Lower lobe of right lung (tissue), 2 donors: ENCODE measurements at places on chromosomes 13 and 19.

GRCh38 chr19:2974342-2975041, 2.9 kb upstream of the TLE6 start:
- DNase-seq = peak; percentile 64

- DNase-seq = no peak
Measured at GRCh38 chr13:75507027-75508001, 25.3 kb upstream of the TBC1D4 start.

GRCh38 chr13:21466527-21466926, 7.4 kb upstream of the ZDHHC20 start:
- DNase-seq = no peak

- no peak for DNase-seq
Measured at GRCh38 chr13:83906240-83906820, 24.1 kb upstream of the SLITRK1 start.

DNA sequence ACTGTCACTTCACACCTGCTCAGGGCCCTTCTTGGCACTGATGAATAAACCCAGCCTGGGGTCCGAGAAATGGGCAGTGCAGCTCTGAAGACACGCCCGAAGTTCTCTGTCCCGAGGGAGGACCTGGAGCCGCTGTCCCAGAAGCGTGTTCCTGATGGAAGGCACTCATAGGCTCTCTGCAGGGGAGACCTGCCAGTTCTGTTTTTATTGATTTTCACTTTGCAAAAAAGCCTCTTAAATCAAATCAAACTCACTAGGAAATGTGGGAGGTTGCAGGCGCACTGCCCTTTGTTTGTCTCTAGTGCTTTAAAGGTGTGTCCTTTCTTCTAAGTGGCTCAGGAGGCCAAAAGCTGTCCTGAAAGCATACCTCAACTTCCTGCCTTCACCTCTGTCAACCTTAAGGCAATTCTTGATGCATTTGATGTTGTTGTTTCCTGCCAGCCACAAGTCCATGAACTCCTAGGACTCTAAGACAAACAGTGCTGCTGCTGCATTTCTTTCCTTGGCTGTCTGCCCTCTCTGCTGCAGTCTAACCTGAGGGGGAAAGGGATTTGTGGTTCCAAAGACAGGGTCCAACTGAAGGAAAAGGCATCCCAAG, 663.2 kb downstream of the UQCRFS1 start:
- no peak for DNase-seq

- no peak for DNase-seq
Measured at GRCh38 chr19:11674067-11674492, 64.7 kb downstream of the ZNF823 start.

DNA sequence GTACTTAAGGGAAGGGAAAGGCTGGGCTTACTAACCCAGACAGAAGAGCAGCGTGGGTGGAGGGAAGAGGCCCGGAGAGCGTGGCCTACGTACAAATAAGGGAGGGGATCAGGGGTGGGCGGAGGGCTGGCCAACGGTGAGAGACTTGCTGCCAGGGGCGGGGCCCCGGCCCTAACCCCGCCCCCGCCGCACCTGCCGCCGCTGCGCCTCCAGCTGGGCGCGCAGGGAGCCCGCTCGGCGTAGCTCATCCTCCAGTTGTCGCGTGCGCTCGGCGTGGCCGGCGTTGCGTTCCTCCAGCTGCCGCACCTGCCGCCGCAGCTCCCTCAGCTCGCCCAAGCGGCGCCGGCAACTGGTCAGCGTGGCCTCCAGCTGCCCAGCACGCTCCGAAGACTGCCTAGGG, 5.7 kb downstream of the HOOK2 start:
- DNase-seq = peak; percentile 77

DNA sequence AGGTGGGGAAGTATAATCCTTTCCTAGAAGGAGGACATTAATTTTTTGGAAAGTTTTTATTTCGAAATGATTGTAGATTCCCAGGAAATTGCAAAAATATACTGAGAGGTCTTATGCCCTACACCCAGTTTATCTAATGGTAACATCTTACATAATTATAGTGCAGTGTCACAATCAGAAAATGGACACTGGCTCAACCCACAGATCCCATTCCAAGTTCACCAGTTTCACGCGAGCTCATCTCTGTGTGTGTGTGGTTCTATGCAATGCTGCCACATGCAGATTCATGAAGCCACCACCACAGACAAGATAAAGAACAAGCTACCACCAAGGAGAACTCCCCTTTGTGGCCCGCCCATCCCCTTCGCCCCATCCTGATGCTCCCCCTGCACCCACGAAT, 24.4 kb downstream of the IL17D start:
- DNase-seq = no peak

DNA sequence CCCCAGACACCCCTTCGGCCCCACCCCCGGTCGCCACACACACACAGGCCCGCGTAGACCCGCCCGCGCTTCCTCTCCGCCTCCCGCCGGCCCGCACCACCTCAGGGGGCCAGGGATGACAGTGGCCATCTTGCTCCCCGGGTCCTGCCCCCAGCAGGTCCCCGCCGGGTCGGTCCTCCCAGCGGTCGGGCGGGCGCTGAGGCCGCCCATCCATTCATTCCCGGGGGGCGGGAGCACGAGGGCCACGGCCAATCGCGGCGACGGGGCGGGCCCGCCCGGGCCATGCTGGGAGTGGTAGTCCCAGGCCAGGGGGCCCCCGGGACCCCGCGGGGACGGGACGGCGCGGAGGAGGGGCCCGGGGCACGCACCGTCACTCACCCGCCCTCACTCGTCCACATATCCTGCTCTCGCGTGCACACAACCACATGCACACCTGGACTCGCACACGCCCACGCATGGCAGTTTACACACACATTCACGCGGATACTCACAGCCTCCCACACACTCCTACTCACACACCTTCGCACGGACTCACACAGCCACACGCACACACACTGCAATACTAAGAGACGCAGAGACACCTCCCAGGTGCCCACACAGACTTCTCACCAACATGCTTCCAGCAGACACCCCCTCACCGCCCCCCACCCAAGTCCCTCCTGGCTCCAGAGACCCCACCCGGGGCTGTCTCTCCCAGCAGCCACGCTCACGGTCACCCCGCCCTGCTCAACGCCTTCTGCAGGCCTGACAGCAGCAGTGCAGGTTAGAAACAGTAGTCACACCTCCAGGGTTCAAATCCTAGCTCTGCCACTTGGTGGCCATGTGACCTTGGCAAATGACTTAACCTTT, at the start of gene DPF1:
TSS of gene DPF1 (minus strand) at position 209 of the 849 bp plus-strand sequence. CDS start at position 129, 80 bp downstream.
- no peak for DNase-seq

DNA sequence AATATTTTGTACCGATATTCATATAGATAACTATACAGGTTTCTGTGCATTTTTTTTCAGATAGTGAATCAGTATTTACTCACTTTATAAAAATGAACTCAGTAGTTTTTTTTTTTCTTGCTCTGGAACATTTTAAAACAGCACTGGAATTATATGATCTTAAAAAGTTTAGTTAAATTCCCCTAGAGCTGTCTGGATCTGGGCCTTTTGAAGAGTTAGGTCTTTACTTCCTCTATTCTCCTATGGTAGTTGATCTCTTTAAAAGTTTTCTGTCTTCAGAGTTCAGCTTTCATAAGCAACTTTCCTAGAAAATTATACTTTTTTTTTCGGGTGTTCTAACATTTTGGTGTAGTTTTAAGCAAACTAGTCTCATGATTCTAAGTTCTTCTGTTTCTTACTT, 21.8 kb upstream of the RBM26 start:
- no peak for DNase-seq

DNA sequence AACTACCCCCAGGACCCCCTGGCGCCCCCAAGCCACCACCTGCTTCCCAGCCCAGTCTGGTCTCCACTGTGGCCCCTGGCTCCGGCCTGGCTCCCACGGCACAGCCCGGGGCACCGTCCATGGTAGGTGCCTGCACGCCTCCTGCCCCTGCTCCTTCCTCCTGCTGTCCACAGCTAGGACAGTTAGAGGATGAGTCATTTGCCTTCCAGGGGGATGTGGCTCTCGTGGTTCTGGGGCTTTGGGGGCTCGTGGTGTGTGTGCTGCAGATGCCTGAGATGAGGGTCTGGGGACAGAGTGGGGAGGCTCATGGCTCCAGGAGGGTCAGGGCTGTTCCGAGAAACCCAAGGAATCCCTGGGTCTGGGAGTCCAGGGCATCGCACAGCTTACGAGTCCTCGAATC, 12.7 kb downstream of the MED25 start:
- DNase-seq = no peak

DNA sequence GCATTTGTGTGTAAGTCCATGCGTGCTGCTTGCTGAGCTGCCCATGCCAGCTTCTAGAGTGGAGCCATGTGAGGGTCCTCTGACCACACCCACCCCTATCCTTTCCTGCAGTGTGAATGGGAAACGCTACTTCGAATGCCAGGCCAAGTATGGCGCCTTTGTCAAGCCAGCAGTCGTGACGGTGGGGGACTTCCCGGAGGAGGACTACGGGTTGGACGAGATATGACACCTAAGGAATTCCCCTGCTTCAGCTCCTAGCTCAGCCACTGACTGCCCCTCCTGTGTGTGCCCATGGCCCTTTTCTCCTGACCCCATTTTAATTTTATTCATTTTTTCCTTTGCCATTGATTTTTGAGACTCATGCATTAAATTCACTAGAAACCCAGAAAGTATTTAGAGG, 10.3 kb downstream of the TBCB start:
- no peak for DNase-seq

GRCh38 chr13:63838366-63839110, 2422.9 kb upstream of the PCDH20 start:
- no peak for DNase-seq

DNA sequence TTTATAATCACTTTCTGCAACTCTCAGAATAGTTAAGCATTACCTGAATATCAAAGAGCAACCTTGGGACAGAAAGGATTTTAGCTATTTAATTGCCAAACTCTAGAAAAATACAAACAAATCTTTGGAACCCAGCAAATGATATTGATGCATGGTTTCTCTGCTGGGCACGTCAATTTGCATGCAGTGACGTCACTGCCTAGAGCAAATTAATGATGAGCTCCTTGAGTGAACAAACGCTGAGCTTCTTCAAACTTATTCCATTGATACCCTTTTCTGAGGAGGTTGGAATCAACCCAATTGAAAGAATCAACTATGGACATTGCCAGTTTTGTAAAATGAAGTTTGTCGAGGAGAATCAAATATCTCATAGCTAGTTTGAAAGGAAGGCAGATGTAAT, 259.9 kb upstream of the SOX21 start:
- no peak for DNase-seq

GRCh38 chr19:38952395-38953165, 21.8 kb downstream of the MRPS12 start:
- no peak for DNase-seq

DNA sequence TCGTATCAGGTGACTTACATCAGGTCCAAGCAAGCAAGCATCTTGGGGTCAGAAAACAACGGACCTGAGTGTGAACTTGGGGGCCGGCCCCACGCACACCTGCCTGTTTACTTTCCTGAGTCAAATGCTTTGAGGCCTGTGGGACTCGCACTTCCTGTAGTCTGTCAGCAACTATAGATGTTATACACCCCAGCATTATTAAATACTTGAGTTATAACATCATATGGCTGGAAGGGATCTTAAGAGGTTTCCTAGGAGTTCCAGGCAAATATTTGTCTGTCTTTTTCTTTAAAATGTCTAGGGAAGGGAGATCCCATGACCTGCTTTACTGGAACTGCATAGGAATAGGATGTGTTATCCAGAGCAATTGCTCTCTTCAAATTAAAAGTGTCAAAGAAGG, 280.6 kb downstream of the SHISA2 start:
- no peak for DNase-seq

DNA sequence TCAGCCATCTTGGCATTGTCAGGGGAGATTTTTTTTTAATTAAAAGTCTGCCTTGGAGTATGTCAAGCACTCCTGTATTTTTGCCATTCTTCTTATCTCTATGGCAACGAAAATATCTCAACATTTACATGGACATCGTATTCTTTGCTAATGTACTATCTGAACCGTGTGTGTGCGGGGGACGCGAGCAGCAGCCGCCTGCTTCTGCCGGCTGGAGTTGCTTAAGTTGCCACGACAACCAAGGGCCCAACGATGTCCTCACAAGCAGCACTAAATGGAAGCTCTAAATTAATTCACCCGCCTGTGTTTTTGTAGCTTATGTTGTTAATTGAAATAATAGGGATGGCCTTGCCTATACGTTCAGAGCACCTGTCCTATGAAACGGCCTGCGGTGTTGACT, 309.5 kb downstream of the TEX29 start:
- no peak for DNase-seq

DNA sequence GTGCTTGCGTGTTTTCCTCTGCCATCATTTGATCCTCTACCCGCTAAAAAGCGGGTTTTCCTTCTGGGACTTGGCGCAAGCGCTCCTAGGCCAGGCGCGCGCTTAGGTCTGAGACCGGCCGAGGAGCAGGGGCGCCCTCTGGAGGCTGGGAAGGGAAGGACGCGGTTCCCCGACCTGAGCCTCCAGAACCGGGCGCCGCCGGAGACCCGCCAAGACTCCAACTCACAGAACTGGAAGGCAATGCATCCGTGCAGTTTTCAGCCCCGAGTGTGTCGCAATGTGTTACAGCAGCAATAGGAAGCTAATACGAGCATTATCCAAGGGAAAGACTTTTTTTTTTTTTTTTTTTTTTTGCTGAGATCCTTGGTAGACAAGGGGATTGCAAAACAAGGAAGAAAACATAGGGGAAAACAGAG, 190.9 kb downstream of the COL4A1 start:
- peak; percentile 79 for DNase-seq

DNA sequence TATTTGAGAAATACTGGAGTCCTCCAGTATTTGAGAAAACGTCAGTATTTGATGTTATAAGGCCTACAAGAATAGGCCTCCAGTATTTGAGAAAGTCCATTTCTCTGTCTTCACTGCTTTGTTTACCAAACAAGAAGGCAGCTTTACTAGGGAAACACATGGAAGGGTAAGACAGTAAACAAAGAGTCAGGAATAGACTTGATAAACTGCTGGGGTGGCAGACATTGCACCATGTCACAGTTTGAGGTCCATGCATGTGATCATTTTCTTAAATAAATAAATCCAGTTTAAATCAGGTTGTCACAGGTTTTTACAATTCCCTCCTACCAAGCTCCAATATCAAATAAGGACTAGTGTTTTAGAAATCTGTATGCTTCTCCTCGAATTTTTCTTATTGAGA, 1431.0 kb upstream of the SPRY2 start:
- DNase-seq = no peak

DNA sequence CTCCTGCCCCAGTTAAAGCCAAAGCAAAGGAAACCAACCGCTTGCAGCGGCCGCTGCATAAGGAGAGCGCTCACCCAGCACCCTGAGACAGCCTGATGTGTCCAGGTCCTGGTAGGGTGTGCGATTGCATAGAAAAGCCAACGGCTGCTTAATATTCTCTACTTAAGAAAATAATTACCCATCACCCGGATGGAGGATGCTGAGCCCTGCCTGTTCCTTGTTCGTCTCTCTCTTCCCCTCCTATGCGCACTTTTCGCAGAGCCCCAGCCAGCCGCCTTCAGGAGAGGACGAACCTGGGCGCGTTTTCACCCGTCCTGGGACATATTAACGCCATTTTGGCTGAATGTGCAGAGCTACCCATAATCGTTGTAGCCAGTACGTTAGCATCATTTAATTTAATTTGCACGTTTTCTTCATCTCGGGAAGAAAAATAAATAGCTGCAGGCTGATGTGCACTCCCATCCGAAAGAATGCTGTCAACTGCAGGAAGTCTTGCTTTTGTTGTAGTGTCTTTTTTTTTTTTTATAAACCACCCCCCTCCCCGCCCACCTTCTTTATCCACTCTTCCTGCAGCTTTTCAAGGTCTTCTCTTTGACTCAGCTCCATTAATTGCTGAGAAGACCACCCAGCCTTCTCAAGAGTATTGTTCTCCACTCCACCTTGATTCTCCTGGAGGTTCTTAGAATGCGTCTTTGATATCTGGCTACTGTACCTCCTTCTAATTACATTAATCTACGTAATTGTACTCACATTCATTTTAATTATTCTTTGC, 214.5 kb downstream of the TEX29 start:
- DNase-seq = no peak
